Tongue (tissue), 3 donors: ENCODE measurements at places on chromosomes 1 and 21. TPM values are rescaled to one million over a fixed set of nuclear protein-coding genes. Genes with fewer than 3 reads are reported as not detected.
A peak's percentile ranks its signal among the peaks of the same experiment; 100 is the strongest.

- peak; percentile 97 for DNase-seq
Observed at GRCh38 chr1:184622136-184622823, 132.4 kb downstream of the EDEM3 start.

GRCh38 chr1:239276051-239276450, 110.3 kb upstream of the CHRM3 start:
- no peak for DNase-seq

DNA sequence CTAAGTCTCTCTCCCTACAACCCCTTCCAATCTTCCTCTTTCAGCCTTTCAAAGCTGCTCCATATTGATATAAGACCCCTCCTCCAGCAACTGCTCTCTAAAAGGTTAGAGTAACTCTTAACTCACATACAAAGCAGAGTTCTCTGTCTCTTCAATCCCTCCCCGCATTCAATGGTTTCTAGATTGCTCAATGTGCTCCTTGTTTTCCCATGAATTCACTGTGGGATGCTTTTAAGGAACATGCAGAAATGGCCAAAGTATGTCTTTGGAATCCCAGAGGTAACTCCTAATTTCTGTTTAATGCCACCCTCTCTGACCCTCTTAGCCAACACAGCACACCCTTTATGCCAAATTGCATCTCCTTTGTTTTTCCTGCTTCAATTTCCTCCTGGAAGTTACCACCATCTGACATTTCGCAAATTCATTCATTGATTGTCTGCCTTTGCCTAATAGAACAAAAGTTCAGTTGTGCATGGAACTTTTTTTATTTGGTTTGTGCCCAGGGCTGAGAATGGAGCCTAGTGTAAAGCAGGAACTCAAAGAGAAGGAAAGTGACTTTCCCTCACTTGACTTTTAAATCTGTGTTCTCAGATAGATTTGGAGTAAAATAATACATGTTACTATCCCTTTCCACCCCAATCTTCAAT, 172.7 kb upstream of the C8B start:
- DNase-seq = no peak

GRCh38 chr21:44299085-44299457, 782 bp upstream of the PFKL start:
- DNase-seq = no peak

DNA sequence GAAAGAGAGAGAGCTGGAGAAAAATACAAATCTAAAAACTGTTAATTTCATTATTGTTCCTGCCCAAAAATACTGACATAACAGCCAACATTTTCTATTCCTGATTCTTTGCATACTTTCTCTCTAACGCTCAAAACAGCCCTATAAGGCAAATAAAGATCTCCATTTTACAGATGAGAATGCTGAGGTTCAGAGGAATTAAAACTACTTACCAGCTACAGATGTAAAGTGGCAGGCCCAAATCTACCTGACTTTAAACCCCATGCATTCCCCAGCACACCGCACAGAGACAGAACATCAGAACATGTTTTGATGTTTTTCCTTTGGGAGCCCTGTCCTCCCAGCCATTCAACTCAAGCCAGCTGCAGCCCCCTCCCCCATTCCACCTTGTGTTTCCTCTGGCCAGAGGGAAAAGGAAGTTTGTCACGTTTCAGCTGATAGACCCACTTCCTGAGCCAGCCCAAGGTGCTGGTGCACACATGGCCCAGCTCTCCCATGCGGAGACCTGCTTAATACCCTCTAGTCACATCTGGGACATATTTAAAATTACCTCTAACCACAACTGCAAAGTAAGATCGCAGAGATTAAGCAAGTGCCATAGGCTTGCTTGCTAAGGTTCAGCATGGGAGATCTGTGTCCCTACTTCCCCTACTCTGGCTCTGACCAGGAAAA, 133.1 kb upstream of the NFIA start:
- no peak for DNase-seq

DNA sequence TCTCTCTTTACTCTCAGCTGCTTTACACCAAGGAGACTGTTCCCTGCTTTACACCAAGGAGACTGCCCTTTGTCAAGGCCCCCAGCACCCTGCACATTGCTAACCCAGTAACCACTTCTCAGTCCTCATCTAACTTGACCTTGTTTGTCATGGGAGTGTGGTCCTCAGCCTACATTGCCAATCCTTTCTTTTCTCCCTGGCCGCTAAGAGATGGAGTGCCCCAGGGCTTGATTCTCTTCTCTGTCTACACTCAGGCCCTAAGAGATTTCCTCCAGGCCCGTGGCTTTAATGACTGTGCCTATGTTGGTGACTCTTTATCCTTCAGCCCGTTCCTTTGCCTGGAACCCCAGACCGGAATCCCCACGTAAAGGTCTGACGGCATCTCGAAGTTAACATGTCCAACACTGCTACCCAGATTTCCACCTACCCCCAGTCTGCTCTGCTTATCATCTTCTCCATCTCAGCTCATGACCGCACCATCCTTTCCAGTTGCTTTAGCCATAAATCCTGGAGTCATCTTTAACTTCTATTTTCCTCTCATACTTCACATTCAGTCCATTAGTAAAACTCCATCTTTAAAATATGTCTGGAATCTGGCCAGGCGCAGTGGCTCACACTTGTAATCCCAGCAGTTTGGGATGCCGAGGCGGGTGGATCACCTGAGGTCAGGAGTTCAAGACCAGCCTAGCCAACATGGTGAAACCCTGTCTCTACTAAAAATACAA, 9.5 kb upstream of the SEMA4A start:
- peak; percentile 21 for DNase-seq

GRCh38 chr1:153213519-153213918, 3.9 kb upstream of the PRR9 start:
- no peak for DNase-seq

DNA sequence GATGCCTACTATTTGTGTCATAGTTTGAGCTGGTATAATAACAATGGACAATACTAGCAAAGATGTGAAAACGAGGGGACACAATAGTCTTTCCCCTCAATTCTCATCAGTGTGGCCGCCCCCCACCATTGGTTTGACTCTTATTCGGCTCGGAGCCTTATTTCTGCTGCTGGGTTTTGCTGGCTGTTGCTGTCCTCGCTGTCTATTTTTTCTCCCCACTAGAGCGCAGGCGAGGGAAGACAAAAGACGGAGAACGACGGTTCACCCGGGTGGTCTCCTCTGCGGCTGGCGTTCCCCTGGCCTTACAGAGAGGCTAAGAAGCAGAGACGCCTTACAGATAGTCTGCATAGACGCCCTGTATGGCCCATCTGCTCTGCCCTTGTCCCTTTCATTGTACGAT, 19.4 kb downstream of the CLIC6 start:
- no peak for DNase-seq

DNA sequence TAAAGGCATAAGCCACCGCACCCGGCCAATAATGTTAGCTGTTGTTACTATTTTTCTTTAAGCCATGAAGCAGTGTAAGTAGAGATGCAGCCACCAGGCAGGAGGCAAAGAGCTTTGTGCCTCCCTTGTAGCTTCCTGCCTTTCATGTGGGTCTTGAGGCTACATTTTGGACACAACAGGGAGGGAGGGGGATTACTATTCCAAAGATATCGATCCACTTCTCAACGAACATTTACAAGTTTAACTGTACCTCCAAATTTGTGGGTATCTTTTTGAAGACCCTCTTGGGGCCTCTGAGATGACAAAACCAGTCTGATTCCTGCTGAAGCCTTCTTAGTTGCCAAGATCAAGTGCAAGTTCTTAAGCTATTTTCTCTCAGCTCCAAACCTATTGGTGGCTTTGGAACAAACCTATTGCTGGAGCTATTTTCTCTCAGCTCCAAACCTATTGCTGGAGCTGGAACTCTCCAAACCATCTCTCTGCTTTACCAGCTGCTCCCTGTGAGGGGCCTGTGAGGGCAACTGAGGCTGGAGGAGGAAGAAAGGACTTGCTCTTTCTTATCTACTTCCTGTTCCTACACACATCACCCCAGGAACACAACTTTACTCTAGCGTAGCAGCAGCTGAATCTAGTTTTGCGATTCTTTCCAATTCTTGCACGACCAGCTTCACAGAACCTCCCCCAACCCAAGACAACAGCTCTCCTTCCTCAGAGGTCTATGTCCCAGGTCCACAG, 16.1 kb upstream of the RCAN3 start:
- no peak for DNase-seq

DNA sequence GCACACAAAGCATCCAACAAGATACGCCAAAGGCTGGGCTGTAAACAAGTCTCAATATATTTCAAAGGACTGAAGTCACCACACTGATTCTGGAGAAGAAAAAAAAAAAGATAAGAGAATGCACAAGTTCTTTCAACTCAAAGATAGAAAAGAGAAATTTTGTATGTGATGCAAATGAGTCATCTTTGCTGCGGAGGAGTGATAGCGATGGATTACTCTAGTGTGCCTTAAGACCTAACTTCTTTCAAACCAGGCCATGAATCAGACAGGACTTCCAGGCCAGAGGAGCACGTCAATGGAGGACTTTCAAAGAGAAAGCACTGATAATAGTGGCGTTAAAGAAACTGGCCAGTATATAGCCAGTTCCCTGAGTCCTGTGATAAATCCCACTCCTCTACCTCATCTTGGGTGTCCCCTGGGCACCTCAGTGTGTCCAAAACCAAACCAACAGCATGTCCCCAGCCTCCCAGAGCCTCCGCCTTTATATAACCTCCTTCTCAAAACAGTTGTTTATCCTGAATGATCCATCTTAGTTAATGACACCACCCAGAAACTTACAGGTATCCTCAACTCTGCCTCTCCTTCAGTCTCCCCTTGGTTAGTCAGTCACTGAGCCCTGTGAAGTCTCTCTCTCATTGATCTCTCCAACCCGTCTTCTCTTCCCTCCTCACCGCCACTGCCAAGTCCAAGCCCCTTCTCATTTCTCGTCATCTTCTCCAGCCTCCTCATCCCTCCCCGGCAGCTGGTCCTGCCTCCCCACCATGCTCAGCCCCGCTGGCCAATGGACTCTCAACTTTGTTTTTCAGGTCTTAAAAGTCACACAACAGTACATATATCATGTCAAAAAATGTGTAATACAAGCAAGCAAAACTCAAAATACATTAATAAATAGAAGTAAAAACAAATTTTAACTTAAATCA, 47.2 kb upstream of the IFFO2 start:
- no peak for DNase-seq

DNA sequence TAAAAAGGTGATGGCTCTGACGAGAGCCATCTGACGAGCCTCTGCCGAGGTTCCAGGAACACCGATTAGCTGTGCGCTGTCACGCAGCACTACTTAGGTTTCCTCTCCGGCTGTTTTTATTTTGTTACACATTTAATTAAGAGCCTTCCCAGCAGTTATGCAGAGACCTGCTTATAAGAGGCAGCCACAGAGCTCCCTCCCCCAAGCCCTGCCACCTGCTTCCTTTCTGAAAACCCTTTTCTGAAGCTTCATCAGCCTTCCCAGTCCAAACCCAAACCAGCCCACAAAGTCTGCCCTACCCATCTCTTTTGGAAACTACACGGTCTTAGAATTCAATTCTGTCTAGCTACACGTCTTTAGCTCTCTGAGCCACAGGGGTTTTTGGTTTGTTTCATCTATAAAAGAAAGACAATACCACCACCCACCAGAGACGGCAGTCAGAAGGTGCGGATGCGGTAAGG, 49.1 kb downstream of the ERI3 start:
- peak; percentile 47 for DNase-seq

DNA sequence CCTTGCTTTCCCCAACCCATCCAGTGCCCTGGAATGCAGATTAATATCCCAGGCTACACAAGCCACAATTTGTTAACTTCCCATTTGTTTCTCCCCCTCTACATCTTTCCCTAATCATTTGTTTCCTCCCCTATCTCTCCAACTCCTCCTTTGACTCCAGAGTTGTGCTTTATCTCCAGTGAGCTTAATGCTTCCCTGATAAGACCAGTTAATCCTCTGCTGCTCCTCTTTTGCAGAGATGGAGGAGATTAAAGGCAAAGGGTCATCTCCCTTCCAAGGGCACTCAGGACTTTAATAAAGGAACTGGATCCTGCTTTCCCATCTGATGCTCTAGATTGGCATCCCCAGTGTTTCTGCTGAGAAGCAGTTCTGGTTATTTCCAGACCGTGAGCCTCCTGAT, 7.1 kb downstream of the FAM78B start:
- no peak for DNase-seq

DNA sequence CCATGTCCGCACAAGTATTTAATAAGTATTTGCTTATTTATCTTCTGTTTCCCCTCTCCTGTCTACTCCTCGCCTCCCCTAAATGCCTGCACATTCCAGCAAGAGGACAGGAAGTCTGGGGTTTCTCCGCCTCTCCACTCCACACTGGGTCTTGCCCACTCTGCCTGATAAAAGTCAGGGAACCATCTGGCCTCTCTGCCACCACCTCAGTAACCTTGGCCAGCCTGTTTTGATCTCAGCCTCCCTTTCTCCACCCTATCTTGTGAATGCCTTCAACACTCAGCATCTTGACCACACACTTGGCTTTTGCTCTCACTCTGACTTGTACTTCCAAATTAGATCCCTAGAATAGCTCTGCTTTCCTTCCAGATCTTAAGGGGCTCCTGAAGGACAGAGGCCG, 165.3 kb upstream of the UBE2U start:
- no peak for DNase-seq

- no peak for DNase-seq
Observed at GRCh38 chr1:199202331-199202730, 563.5 kb downstream of the PTPRC start.

GRCh38 chr1:170758992-170759391, 95.1 kb downstream of the PRRX1 start:
- no peak for DNase-seq

DNA sequence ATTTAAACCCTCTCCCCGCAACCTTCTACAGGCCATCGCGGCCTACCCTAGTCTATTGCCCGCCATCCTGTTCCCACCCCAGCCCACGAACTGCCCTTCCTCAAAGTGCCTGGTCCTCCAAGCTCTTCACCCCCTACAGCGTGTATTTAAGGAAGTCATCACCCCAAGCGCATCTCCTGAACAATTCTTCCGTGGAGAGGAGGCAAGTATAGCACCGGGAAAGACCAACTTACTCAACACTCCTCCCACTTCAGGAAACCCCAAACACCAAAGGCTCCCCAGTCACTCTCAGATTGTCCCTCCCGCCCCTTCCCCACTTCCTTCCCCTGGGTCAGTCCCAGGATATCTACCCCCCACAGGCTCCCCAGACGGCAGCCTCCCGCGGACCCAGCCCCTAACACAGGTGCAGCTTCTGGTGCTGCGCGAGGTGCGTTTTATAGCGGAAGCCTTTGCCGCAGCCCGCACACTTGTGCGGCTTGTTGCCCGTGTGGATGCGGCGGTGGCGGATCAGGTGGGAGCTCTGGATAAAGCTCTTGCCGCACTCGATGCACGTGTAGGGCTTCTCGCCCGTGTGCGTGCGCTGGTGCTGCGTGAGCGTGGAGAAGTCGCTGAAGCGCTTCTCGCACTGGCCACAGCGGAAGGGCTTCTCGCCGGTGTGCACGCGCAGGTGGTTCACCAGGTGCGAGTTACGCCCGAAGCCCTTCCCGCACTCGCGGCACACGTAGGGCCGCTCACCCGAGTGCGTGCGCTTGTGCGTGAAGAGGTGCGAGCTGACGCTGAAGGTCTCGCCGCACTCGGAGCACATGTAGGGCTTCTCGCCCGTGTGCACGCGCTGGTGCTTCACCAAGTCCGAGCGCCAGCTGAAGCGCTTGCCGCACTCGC, 25.5 kb downstream of the ZNF697 start:
- no peak for DNase-seq

AZIN2 gene
- 3.8 TPM for total RNA-seq

PRR9 gene
- total RNA-seq = not detected

L1TD1 gene
- 0.41 TPM for total RNA-seq

ZFP69B gene
- total RNA-seq = 1.5 TPM

ANXA9 gene
- 1.6 TPM for total RNA-seq
